ENCODE measurements at places on chromosomes 2 and 18.

DNA sequence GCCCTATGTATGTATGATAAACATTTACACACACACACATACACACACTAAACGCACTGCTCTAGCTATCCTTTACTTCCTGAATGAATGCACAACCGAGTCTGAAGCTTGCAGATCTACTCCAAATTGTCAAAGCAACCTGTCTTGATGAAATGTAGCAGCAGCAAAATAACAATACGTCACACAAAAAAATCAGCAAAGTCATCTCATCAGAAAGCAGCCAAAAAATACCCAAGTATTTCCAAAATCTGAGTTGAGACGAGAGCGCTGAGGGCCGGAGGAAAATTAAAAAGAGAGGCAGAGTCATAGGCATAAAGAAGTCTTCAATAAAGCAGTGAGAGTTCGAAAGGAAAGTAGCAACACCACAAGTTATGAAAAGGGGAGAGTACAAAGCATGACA lies 67.7 kb downstream of the ZNF521 start:
- H3K27ac ChIP-seq, result no peak overlapping the region
- H3K4me3 ChIP-seq, result no peak overlapping the region
- no peaks in the 10 kb centered on the region for H3K4me1 ChIP-seq
- H3K27me3 ChIP-seq, result no peaks in the 10 kb centered on the region

DNA sequence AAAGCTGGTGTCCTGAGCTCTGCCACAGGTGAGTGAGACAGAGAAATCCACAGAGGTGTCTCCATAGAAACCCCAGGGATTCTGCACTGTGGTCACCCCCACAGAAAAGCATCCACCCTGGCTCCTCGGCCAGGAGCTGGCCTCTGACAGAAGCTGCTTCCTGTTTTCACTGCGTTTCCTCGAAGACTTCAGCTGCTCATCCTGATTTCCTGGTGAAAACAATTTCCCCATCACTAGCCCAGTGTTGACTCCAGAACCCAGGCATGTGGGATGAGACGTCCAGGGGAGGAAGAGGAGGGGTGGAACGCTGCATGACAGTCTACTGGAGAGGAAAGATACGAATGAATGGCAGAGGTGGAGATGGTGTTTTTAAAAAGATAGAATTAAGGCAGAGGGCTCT lies 60.3 kb upstream of the GPR45 start:
- H3K27me3 ChIP-seq, result no peaks in the 10 kb centered on the region
- H3K36me3 ChIP-seq, result no peaks in the 10 kb centered on the region
- DNase-seq, result no peak
- H3K4me3 ChIP-seq, result no peak overlapping the region

GRCh38 chr2:220078439-220078838 lies 451.0 kb downstream of the SLC4A3 start:
- no peak overlapping the region for H3K4me3 ChIP-seq
- H3K4me1 ChIP-seq, result no peaks in the 10 kb centered on the region

DNA sequence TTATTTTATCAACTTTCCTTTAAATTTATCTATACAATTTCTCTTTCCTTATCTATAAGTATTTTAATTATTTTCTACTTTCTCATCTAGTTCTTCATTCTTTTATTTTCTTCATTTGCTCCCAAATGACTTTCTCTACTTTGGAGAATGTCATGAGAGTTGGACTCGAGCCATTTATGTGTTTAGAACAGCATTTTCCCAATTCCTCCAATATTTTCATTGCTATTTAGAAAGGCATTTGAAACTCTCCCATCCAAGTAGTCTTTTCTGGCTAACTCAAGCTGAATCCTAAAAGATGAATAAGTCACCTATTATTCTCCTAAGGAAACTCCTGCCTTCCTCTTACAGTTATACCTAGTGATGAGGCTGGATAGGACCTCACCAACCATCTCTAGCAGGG lies 15.8 kb upstream of the FEZ2 start:
- no peak overlapping the region for H3K4me3 ChIP-seq
- H3K4me1 ChIP-seq, result no peaks in the 10 kb centered on the region
- no peaks in the 10 kb centered on the region for H3K36me3 ChIP-seq
- no peaks in the 10 kb centered on the region for H3K27me3 ChIP-seq
- DNase-seq, result no peak

DNA sequence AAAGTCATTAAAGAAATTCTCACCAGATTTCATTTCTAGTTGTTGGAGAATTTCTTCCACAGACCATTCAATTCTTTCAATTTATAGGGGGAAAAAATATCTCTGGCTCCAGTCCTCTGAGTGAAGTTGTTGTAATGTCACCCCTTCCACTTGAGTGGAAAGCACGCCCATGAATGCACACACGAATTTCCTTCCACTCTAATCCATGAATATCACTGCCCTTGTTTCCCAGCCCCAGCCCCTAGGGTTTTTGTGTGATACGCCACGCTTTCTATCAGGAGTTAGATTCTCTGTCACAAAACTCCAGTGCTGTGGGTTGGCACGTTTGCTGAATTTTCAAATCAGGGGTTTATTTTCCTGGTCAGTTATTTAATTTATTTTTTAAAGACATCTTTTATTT lies 38.1 kb downstream of the CDCA7 start:
- no peaks in the 10 kb centered on the region for H3K36me3 ChIP-seq
- no peak overlapping the region for H3K27ac ChIP-seq
- H3K4me1 ChIP-seq, result no peaks in the 10 kb centered on the region
- no peaks in the 10 kb centered on the region for H3K27me3 ChIP-seq
- no peak for DNase-seq

GRCh38 chr18:48488388-48488850 lies 50.4 kb upstream of the CTIF start:
- peak; percentile 75 for DNase-seq
- H3K4me3 ChIP-seq, result no peak overlapping the region
- H3K27me3 ChIP-seq, result no peaks in the 10 kb centered on the region
- no peaks in the 10 kb centered on the region for H3K36me3 ChIP-seq

DNA sequence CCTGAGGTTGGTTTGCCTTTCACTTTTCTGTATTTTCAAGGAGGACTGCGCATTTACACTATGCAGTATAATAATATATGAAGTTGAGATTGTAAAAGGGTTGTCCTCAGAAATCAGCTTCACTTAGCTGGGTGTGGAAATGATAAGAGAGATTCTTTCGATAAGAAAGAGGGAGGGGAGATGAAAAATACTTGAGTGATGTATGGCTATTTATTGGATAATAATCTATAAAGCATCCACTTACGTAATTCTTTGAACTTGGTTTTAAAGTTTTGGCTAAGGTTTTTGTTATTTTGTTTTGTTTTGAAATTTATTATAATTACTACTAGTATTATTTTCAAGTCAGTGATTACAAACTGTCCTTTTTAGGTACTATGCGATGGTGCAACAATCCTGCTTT lies 40.6 kb downstream of the EFEMP1 start:
- H3K27ac ChIP-seq, result no peak overlapping the region
- H3K4me1 ChIP-seq, result peaks cover 23% of the 10 kb centered on the region
- H3K4me3 ChIP-seq, result no peak overlapping the region
- H3K27me3 ChIP-seq, result no peaks in the 10 kb centered on the region
- DNase-seq, result no peak
- no peaks in the 10 kb centered on the region for H3K36me3 ChIP-seq

GRCh38 chr2:238042090-238042489 lies 18.7 kb upstream of the SCLY start:
- DNase-seq, result no peak
- no peaks in the 10 kb centered on the region for H3K27me3 ChIP-seq
- H3K4me1 ChIP-seq, result peaks cover 37% of the 10 kb centered on the region
- H3K36me3 ChIP-seq, result no peaks in the 10 kb centered on the region
- peak overlapping the region; percentile 72 for H3K27ac ChIP-seq

DNA sequence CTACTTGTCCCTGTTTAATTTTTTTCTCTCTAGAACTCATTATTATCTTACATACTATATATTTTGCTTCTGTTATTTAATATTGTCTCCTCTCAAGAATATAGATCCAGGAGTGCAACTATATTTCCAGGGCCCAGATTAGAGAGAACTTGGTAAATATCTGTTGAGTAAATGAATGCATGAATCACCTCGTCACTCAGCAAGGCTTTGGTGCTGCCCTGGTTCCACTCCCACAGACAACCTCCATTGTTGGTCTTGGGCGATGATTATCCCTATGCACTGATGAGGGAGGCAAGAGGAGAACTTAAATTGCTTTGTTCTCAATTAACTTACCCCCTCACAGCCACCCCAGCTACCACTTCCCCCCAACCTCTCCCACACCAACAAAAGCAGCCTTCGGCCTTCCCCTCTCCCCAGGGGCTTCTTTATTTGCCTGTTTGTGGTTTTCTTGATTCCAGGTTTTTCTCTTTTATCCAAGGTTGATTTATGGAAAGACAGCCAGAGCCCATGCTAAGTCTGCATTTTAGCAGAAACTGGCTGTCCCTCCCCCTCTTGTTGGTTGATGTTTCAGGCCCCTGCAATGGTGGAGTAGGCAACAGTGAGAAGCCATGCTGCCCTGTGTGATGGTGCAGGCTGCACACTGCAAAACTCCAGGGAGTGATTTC lies 17.0 kb upstream of the DIPK1C start:
- no peak overlapping the region for H3K4me3 ChIP-seq
- no peaks in the 10 kb centered on the region for H3K36me3 ChIP-seq
- no peaks in the 10 kb centered on the region for H3K4me1 ChIP-seq
- DNase-seq, result no peak
- H3K27me3 ChIP-seq, result no peaks in the 10 kb centered on the region
- H3K27ac ChIP-seq, result no peak overlapping the region

GRCh38 chr18:69874058-69874457 lies 73.6 kb downstream of the CD226 start:
- no peak overlapping the region for H3K4me3 ChIP-seq
- no peaks in the 10 kb centered on the region for H3K36me3 ChIP-seq
- H3K27me3 ChIP-seq, result no peaks in the 10 kb centered on the region
- H3K27ac ChIP-seq, result no peak overlapping the region
- DNase-seq, result no peak
- no peaks in the 10 kb centered on the region for H3K4me1 ChIP-seq

- H3K4me3 ChIP-seq, result no peak overlapping the region
- no peaks in the 10 kb centered on the region for H3K4me1 ChIP-seq
- no peaks in the 10 kb centered on the region for H3K27me3 ChIP-seq
- no peak for DNase-seq
- no peaks in the 10 kb centered on the region for H3K36me3 ChIP-seq
- peak overlapping the region; percentile 34 for H3K27ac ChIP-seq
Observed at GRCh38 chr2:120626566-120626965, 109.1 kb upstream of the GLI2 start.

GRCh38 chr2:172000696-172001361 lies 1.1 kb downstream of the METAP1D start:
- no peaks in the 10 kb centered on the region for H3K27me3 ChIP-seq
- no peaks in the 10 kb centered on the region for H3K36me3 ChIP-seq
- no peaks in the 10 kb centered on the region for H3K4me1 ChIP-seq
- H3K27ac ChIP-seq, result no peak overlapping the region

DNA sequence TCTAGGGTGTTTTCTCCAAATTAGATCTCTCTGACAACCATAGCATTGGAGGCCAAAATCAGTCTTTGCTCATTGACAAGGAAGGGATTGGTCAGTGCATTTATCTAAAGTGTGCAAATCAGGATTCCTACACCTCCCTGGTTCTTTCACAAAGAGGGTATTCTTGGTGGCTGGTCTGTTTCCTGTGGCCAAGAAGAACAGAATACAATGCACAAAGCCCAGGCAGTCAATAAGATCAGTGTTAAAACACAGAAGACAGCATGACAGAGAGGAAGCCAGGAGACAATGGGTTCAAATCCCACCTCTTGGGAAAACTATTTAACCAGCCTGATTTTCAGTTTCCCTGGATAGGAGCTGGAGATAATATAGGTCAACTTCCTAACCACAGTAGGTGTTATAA lies 46.1 kb upstream of the THOC1 start:
- H3K27me3 ChIP-seq, result no peaks in the 10 kb centered on the region
- no peak overlapping the region for H3K4me3 ChIP-seq
- no peaks in the 10 kb centered on the region for H3K36me3 ChIP-seq
- H3K27ac ChIP-seq, result no peak overlapping the region
- DNase-seq, result no peak
- no peaks in the 10 kb centered on the region for H3K4me1 ChIP-seq

GRCh38 chr2:200761266-200761665 lies 50.4 kb upstream of the BZW1 start:
- no peak for DNase-seq
- no peaks in the 10 kb centered on the region for H3K4me1 ChIP-seq
- H3K4me3 ChIP-seq, result no peak overlapping the region
- H3K27me3 ChIP-seq, result no peaks in the 10 kb centered on the region

DNA sequence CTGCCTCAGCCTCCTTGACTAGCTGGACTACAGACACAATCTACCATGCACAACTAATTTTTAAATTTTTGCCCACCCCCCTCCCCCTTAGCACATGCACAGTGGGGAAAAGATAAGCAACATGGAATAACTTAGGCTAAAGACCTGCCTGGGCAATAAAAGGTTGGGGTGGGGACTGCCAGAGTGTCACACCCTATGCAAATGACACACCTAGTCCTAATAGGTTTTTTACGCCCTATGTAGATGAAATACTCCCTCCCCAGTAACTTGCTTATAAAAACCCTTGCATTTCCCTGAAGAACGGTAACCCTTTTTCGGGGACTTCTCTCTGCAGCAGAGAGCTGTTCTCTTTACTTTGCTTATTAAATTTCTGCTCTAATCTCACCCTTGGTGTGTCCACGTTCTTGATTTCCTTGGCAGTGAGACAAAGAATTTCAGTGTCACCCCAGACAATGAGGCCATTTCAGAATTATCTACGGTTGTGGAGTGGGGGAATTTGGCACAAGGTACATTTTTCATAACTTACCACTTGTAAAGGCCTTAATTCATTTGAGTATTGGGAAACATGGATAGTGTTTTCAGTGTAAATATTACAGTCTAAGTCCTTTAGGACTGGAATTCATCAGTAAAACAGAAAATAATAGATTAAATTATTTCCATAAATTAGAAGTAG lies 109.2 kb downstream of the NOL4 start:
- H3K27ac ChIP-seq, result no peak overlapping the region
- H3K27me3 ChIP-seq, result no peaks in the 10 kb centered on the region
- no peaks in the 10 kb centered on the region for H3K36me3 ChIP-seq
- no peak overlapping the region for H3K4me3 ChIP-seq

GRCh38 chr18:37465958-37466357 lies 99.6 kb downstream of the CELF4 start:
- H3K27ac ChIP-seq, result no peak overlapping the region
- no peaks in the 10 kb centered on the region for H3K27me3 ChIP-seq
- no peak overlapping the region for H3K4me3 ChIP-seq
- H3K4me1 ChIP-seq, result no peaks in the 10 kb centered on the region
- no peak for DNase-seq

DNA sequence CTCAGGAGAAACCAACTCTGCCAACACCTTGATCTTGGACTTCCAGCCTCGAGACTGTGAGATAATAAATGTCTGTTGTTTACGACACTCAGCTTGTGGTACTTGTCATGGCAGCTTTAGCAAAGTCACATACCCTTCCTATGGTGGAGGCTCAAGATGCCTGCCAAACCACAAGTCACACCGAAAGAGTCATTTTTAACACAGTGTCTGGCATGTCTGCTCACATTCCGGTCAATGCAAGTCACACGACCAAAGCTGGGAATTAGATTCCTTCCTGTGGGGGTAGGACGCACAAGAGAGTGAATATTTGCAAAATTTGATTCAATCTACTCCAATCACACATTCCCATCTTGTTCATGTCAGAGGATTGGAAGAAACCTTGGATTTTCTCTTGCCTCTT lies 24.6 kb downstream of the KCNE4 start:
- DNase-seq, result no peak
- H3K27me3 ChIP-seq, result no peaks in the 10 kb centered on the region
- no peak overlapping the region for H3K4me3 ChIP-seq
- H3K4me1 ChIP-seq, result no peaks in the 10 kb centered on the region
- no peak overlapping the region for H3K27ac ChIP-seq

- H3K4me1 ChIP-seq, result no peaks in the 10 kb centered on the region
- DNase-seq, result no peak
- no peak overlapping the region for H3K27ac ChIP-seq
- H3K36me3 ChIP-seq, result no peaks in the 10 kb centered on the region
- no peak overlapping the region for H3K4me3 ChIP-seq
- H3K27me3 ChIP-seq, result no peaks in the 10 kb centered on the region
Observed at GRCh38 chr2:164044622-164045021, 308.8 kb upstream of the FIGN start.

All from pancreas (tissue), 10 donors.